NCI-H446 treated with DMSO at 0.1 percent for 48 hours (cell line): ENCODE measurements at places on chromosomes 3 and 15.

- no peak for DNase-seq
Observed at GRCh38 chr3:82636177-82636576, 874.7 kb upstream of the GBE1 start.

DNA sequence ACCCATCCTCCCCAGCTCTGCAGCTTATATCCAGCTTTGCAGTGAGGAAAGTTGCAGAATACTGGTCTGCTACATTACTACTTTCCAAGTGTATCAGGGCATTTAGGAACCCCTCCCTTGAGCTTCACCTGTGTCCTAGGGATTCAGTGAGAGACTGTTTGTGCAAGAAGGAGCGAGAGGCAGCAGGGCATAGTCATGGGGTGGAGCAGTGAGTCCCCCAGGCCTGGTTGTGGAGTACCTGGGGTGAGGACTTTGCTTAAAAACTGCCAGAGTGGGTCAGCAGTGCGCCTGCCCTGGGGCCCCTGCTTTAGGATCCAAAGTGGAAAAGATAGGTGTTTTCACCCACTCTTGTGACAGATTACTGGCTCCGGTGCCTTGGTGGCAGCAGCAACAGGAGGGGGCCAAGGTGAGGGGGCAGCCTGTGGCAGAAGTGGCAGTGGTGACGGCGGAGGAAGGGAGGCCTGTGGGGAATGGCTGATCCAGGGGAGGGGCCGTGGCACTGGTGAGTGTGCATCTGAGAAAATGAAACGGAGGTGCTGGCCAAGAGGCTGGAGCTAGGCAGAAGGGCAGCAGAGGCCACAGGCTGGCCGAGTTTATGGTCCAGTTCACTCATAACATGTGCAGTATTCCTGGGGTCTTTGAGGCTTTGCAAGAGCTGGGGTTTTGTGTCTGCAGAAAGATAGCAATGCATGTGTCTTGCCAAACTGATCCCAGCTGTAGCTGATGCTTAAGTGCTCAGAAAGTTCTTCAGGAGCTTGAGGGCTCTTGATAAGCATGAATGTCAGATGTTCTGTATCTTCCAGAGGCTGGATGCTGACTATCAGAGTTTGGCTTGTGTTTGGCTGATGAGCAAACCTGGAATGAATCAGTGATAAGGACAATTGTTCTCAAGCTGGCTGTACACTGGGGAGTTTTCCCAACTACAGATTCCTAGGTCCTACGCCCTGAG, 43.4 kb downstream of the GOLGA6A start:
- no peak for DNase-seq

- no peak for DNase-seq
Observed at GRCh38 chr15:77657634-77658238, 25.0 kb upstream of the LINGO1 start.

- DNase-seq = no peak
Observed at GRCh38 chr3:48696601-48697000, 10.9 kb upstream of the NCKIPSD start.

DNA sequence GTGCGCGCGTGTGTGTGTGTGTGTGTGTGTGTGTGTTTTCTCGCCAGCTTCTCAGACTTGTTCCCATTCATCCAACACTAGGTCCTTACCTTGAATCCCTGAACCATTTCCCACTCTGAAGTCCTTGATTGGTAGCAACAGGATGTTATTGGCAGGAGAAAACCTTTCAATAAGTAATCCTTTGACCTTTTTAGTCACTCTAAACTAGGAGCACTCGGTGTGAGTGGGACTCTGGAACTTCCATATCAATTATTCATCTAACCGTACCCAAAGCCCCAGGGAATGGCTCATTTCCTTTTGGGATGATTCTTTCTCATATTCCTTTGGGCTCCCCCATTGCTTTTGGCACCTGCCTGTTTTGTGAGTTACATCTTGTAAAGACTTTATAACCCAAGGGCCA, 140.2 kb upstream of the SPRED1 start:
- no peak for DNase-seq

DNA sequence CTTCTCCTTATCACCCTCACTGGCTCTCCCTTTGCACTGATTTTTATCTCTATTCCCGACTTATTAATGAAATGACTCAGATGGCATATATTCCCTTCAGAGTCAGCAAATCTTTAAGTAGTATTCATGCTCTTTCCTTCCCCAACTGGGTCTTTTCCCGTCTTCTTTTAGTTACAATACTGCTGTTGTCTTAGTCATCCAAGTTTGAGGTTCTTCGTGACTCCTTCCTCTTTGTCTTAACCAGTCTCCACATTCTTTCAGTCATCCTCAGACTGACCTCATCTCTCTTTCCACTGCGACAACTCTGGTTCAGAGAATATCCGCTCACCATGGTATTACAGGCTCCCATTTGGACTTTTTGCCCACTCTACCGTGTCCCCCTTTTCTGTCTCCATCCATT, 12.4 kb downstream of the WDR5B start:
- DNase-seq = no peak

GRCh38 chr3:172918165-172918564, 167.6 kb downstream of the ECT2 start:
- no peak for DNase-seq

DNA sequence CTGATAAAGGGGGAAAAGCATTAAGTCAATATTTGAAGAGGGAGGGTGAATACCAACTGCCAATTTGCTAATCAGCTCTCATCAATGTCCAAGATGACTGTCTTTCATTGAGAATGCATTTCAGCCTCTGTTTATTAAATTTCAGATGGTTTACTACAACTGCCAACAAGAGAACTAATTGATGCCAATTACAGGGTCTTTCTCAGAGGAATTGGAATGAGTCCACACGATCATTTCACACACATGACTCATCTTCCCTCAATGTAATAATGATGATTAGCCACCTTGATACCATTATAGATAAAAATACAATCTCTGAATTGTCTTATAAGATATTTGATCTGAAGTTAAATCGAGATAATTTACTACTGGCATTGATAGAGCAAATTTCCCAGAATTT, 1274.4 kb downstream of the ROBO2 start:
- DNase-seq = peak; percentile 64

DNA sequence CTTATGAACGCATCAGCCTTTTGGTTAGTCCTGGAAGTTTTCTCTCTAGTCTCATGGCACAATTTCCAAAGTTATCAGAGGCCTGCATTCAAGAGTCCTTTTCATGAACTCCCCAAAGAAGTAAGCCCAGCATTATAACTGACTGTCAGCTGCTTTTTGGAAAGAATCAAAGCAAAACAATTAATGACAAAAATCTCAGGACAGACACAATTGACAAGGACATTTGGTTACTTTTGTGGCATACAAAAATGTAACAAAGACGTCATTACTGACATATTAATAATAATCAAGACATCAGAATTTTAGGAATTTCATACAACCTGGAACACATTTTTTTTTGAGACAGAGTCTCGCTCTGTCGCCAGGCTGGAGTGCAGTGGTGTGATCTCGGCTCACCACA, 21.2 kb downstream of the KATNBL1 start:
- DNase-seq = no peak

DNA sequence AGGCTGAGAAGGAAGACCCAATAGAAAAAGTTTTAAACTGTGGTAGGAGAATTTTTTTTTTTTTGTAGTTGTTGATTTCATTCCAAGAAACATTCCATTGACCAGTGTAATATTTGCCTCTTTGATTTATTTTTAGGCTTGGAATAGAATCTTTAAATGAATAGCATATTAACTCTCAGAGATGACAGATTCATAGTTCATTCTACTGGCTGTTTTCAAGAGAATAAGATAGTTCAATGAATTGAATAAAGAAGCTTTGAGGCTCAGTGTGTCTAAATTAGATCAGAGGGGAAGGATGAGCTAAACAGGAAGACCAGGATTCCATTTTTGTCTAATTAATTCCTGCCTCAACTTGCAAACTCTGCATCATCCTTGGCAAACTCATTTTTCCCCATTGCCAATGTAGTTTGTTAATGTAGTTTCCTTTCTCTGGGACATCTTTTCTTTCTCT, 98.4 kb downstream of the NAALADL2 start:
- peak; percentile 88 for DNase-seq

GRCh38 chr15:49024840-49025239, 21.4 kb downstream of the SECISBP2L start:
- no peak for DNase-seq

DNA sequence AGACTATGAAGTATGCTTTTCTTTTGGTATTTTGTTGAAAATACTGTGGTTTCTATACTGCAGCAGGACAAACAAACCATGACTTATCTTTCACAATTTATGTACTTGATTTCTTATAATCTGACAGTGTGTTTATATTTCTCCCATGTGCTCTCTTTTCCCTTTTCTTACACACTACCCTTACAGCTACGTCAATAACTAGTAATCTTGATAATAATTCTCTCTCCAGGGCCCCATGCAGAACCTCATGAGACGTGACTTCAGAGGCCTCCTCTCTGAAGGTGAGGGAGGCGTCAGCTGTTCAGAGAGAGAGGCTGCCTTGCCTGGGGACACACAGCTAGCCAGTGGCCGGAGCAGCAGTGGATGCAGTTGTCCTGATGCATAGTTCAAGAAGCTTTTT, 35.9 kb downstream of the KY start:
- no peak for DNase-seq

- no peak for DNase-seq
Observed at GRCh38 chr3:146895026-146895749, 290.0 kb upstream of the PLSCR5 start.
